ENCODE measurements at places on chromosomes 3 and 15.

GRCh38 chr15:32831485-32831884, 113.7 kb downstream of the GREM1 start:
- DNase-seq: no peak

- no peak for DNase-seq
These were observed 127.6 kb upstream of the GBE1 start for GRCh38 chr3:81888914-81889557.

DNA sequence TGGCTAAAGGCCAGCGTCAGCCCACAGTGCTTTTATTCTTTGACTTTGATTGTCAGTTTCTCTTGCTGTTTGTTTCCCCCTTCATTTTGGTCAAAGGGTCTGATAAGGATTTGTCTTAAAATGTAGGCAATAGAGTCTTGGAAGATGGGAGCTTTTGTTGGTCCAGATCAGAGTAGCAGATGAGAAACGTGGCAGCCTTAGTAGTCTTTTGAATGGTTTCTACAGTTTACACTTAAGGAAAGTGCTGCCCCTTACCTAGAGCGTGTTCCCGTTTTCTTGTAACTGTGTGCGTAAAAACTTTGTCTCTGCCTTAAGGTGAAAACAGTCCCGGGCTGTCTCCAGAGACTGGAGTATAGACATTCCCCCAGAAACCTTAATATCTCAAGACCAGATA, 630 bp downstream of the LXN start:
- no peak for DNase-seq

GRCh38 chr3:67875338-67875737, 220.9 kb upstream of the SUCLG2 start:
- DNase-seq: no peak

DNA sequence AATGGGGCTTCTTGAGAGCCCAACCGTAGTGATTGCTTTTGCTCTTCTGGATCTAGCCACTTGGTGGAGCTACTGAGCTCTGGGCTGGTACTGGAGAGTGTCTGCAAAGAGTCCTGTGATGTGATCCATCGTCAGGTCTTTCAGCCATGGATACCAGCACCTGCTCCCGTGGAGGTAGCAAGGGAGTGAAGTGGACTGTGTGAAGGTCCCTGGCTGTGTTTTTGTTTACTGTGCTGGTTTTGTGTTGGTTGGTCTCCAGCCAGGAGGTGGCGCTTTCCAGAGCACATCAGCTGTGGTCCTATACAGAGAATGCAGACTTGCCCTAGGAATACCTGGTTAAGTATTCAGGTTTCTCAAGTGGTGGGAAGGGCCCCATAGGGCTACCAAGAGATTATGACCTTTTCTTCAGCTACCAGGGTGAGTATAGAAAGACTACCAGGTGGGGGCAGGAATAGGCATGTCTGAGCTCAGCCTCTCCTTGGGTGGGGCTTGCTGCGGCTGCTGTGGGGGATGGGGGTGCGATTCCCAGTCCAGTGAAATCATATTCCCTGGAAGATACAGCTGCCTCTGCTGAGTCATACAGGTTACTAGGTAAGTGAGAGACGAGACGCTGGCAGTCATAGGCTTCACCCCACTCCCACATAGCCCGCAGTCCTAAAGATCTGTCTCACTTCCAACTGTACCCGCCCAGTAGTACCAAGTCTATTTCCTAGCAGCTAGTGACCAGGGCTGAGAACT, 733.7 kb downstream of the ZNF385D start:
- DNase-seq: no peak

DNA sequence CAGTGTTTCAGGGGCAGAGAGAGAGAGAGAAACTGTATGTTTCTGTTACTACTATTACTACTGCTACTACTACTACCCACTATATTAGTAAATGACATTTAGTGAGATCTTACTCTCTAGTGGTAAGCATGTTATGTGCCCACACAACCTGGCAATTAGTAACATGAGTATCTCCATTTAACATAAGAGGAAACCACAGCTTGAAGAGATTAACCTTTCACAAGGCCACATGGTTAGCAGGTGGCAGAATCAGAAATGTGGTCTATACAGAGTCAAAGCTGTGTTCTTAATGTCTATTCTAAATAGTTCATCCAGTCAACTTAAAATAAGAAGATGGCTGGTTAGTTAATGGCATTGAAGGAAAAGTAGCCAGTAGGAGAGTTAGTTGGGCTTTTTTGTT, 961.6 kb downstream of the MCTP2 start:
- no peak for DNase-seq

GRCh38 chr3:146308222-146308621, 57.3 kb upstream of the PLSCR4 start:
- no peak for DNase-seq

GRCh38 chr15:63407612-63408011, 26.0 kb upstream of the CA12 start:
- no peak for DNase-seq

DNA sequence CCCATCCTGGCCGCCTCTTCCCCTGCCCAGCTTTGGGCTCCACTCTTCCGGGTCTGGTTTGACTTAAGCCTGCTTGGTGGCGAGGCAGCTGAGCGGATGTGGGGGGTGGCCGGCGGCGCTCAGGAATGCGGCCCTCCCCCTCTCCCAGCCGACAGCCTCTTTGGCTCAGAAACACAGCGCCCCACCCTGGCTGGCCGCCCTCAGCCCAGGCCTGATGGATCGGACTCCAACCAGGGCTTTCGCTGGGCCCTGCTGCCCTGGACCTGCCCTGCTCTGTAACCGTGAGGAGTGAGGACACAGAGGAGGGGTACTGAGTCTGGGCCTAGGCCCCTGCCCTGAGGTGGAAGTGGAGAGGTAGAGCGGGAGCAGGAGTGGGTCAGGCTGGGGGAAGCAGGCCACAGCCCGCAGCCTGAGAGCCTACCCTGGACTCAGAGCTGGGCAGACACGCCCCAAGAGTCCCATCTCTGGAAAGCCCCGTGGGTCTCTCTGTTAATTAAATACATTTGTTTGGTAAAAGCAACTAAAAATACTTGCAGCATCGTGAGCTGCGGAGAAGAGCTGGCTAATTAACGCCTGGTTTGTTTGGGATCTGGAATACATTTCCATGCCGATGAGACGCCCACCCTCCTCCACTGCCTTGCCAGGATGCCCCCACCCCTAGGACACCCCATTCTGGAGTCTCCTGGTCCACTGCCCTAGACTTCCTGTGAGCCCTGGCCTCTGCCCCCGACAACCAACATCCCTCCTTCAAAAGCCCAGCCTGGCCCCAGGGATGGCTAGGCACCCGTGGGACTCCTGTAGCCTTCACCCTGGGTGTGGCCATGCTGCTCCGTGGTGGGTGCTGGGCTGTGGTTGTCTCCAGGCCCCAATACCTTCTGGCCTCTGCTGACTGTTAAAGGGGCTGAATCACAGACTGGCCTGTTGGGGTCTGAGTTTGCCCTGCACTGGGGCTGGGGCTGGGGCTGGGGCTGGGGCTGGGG, 19.6 kb downstream of the PLXNA1 start:
- DNase-seq: no peak

DNA sequence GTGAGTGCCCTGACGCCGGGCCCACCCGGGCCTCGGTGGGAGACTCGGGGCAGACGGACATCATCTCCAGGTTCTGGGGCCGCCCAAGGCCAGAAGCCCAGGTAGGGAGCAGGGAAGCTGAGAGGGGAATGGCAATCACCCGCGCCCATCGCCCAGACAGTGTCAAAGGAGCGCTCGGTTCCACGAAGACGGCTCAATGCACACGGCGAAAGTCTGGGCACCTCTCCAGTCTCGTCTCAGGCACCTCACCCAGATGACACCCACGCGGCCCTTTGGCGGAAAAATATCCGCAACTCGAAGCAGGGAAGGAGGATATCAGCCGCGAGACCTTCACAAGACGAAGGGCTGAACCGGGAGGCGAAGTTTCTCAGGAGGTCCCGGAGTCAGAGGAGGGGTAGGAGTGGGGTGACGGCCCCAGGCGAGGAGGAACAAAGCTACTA, 916 bp downstream of the IL17RD start:
- peak; percentile 52 for DNase-seq

GRCh38 chr15:73745073-73745472, 8.1 kb downstream of the INSYN1 start:
- DNase-seq: no peak

DNA sequence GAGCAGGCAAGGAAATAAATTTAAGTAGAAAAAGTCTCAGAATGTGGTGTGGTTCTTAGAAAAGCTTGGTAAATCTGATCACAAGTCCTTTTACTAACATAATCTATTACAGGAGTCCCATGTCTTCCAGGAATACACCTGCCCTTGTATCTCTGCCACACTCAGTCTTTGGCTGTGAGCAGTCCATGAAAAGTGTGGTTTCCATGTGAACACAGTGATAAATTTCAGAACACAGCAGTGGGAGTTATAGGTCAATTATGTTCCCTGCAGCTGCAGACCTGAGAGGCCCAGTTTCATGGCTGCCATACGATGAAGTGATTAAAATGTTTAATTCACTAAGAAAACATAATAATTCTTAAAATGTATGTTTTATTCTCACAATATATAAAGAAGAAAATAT, 366.9 kb upstream of the STAC start:
- no peak for DNase-seq

DNA sequence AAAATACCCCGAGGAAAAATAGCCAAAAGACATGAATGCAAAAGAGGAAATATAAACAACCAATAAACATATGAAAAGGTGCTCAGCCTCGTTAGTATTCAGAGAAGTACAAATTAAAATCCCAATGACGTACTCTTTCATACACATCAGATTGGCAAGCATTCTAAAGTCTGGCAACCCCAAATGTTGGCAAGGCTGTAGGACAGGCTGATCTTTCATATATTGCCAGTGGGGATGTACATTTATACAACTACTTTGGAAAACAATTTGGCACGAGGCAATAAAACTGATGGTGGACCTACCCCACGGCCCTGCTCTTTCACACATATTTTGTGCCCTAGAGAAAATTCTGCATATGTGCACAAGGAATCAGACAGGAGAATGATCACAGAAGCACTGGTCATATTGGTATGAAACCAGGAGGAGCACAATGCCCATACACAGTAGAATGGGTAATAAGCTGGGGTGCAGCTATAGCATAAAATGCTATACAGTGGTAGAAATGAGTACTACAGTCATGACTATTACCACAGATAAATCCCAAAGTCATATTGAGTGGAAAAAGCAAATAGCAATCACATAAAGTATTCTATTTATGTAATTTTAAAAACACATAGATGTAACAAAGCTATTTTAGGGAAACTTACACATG, 176.0 kb upstream of the SLC24A5 start:
- DNase-seq: no peak

DNA sequence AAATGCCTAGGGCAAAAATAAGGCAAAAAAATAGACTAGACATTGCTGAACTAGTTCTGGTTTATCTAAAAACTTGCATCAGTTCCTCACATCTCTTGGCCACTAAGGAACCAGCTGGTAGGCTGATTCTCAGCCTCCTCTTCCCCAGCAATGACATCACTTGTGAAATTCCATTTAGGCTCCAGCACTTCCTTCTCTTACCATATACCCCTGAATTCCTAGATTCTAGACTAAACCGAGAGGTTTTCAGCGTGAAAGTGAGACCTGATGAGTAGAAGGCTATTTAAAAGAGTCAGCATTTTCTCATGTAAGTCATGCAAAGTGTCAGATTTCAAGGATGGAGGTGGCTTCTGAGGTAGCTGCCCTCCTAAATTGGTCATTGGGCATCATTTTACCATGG, 247.1 kb upstream of the CDIN1 start:
- DNase-seq: no peak

DNA sequence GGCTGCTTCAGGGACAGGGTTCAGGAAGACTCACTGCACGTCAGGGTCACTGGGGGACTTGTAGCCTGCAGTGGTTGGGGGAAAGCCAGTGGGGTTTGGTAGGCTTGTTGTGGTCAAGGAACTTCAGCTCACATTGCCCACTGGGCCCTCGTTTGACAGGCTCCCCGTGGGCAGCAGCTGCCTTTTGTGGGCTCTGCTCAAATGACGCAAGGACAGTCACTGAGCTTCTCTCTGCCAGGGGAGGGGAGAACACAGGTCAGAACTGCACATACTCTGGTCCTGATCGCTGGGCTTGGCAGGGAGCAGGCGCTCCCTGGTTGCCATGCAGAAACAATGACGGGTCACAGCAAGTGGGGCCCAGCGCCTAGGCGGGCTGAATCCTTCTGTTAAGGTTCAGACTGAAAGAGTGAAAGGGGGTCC, 45.5 kb downstream of the FAM174B start:
- no peak for DNase-seq

DNA sequence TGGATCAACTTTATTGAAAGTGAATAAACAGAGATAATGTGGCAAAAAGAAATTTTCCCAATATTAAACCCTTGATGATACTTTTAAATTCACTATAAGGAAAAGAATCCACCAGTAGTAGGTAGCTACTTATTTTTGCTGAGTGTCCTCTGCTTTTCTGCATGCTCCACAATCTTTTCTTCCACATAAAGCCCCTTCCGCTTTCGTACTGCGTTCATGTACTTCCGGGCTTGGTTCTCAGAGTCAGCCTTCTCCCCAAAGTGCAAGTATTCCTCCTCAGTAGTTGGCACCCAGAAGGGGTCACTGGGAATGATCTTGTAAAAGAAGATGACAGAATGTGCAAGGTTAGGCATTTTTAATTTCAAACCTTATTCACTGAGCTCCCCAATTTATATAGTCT, 84.4 kb upstream of the MEX3B start:
- no peak for DNase-seq

DNA sequence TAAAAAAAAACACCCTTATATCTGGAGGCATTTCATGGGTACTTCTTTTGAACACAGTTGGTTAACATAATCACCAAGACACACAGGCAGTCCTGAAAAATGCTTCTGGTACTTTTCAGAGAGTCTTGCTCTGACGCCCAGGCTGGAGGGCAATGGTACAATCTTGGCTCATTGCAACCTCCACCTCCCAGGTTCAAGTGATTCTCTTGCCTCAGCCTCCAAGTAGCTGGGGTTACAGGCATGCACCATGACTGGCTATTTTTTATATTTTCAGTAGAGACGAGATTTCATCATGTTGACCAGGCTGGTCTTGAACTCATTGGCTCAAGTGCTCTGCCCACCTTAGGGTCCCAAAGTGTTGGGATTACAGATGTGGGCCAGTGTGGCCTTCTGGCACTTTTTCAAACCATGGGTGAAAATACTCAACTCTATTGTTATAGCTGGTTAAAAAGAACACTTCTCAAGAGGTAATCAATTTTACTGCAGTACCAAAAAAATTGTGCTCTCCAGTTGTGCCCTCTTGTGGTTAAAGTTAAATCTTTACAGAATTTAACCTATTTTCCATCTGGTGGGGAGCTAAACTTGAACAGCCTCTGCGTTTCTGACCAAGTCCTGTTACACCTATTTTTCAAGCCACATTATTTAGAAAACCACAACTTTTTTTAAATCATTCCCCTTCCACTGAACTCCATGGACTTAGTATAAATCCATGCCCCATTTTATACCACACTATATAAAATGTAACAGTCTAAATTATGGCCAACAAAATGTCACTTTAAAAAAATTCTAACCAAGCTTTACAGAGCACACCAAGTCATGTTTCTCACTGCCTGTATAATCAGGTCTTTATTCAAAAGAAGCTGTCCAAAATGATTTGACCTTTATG, 1.2 kb upstream of the SNAPC5 start:
- DNase-seq: no peak

DNA sequence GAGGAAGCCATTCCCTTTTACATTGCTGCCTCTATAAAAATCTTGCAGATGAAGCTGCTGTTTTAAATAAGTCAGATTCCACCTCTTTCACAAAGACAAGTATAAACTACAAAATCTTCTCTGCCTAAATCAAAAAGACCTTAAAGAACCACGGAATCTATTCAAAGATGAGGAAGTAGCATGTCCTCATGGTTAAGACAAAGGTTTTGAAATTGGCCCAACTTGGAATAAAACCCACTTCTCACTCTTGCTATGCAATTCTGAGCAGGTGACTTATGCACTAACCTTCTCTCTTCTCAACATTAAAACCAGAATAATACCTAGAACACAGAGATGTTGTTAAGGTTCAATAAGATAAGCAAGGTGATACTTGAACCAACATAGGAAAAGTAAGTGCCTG, 97.6 kb downstream of the FOXP1 start:
- no peak for DNase-seq

All from stimulated activated CD4-positive, alpha-beta T cell treated with anti-CD3 and anti-CD28 coated beads, Interleukin-15, amount 100 ng/mL, for 24 hours (primary cell).